ENCODE measurements at places on chromosomes 5 and 9.

DNA sequence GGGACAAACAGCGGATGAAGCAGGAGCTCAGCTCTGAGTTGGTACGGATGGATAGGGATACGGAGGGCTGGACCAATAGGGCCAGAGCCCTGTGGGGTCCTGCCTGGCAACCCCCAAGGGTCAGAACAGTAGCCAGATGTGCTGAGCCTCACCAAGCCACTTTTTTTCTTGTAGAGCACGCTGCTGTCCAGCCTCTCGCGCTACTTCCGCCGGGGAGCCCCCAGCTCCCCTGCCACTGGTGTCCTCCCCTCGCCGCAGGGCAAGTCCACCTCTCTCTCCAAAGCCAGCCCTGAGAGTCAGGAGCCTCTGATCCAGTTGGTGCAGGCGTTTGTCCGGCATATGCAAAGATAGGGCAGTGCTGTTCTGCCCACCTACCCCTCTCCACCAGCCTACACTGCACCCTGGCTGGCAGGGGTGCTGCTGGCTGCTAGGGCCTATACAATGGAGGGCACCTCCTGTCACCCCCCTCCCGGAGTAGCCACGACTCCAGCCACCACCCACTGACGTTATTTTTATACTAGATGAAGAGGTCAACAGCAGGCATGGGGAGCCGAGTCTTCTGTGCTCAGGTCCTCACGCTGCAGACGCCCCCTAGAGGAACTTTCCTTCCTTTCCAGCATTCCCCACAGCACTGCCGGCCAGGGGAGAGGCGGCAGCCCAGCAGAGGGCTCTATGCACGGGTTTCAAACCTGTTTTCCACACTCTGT is 21.6 kb downstream of the SH3GLB2 start:
- peak; percentile 74 for DNase-seq

- no peak for DNase-seq
Observed at GRCh38 chr5:53582225-53582624, 21.8 kb downstream of the NDUFS4 start.

- no peak for DNase-seq
Observed at GRCh38 chr5:169222934-169223594, 77.9 kb downstream of the SLIT3 start.

GRCh38 chr5:55600497-55601203 is 65.9 kb upstream of the PLPP1 start:
- peak; percentile 60 for DNase-seq

- DNase-seq, result no peak
Observed at GRCh38 chr9:93622691-93623090, 46.3 kb downstream of the PHF2 start.

GRCh38 chr5:109655841-109656240 is 33.9 kb upstream of the MAN2A1 start:
- no peak for DNase-seq

GRCh38 chr5:131081913-131082488 is 83.1 kb downstream of the HINT1 start:
- DNase-seq, result no peak

- peak; percentile 25 for DNase-seq
Observed at GRCh38 chr9:126373241-126373640, 46.6 kb downstream of the MVB12B start.

DNA sequence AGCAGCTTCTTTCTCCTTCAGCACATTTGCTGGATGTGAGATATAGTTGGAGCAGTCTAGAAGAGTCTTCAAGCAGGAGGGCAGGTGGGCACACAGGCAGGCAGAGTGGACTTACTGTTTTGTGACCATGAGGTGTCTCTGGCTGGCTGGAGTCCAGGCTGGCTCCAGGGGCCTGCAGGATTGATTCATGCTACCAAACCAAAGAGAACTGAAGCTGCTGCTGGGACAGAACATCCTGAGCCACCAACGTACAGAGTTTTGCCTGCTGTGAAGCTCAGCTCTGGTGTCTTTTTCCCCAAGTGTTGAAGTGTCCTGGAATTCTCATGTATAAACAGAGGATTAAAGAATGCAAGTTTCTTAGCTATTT is 45.7 kb downstream of the CYSTM1 start:
- no peak for DNase-seq

DNA sequence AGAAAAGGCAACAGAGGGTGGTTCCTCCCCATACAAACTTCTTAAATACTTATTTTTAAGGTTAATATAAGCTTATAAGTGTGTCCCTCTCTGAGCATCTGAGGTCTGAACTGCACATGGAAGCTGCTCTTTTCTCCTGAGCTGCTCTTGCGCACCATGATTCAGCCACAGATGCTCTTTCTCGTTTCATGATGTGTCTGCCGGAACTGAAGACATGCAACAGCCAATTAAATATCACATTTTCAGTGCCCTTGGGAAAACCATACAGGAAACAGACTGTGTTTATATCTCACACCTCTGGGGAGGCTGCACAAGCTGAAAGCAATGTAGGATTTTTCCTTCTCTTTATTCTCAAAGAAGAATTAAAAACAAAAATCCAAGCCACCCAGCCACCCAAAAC is 96.8 kb upstream of the NREP start:
- peak; percentile 81 for DNase-seq

- no peak for DNase-seq
Observed at GRCh38 chr9:94916956-94917355, 190.5 kb downstream of the AOPEP start.

DNA sequence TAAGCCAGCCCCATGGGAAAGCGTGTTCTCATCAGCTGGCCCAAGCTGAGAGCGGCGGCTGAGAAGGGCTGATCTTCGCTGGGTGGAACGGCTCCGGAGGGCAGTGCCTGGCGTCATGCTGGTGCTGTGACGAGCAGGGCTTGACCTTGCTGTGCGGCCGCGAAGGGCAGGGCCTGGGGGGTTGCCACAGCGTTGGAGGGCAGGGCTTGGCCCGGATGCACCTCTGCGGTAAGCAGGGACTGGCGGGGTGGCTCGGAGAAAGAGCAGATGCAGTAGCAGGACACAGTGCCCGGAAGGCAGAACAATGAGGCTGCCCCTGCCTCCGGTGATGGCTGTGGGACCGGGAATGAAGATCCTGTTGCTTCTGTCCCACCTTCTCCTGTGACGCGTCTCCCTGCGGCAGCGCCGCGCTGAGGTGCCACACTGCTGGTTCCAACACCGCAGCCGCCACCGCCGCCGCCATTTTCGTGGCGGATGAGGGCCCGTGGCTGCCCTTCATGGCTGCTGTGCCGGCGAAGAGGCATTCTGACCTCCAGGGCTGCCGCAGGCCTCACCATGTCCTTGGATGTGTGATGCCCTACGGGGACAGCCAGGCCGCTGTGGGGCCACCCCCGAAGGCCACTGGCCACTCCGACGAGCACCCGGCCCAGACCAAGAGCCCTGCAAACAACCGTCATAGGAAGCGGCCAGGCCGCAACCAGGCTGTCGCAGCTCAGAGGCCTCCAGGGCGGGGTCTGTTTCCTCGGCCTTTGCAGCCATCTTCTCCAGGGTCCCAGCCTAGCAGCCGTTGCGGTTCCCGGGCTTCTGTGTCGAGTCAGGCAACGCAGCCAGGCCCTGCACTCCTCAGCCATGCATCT is 890.5 kb upstream of the CTNND2 start:
- no peak for DNase-seq

GRCh38 chr9:120891884-120892747 is 15.1 kb upstream of the PHF19 start:
- no peak for DNase-seq

DNA sequence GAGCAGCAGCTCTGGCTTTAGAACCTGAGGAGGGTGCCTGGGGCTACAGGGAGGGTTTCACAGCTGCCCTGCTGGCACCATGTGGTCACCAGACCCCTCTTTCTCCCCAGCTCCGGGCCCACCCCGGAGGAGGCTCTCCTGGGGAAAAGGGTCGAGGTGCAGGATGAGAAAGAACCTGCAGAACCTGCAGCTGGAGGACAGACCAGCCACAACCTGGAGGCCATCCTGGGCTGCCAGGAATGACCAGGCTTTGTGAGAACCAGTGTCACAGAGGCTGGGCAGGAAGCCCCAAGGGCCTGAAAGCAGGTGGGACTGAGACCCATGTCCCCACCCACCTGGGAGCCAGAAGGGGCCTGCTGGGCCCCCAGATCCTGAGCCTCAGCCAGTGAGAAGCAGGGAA is 23.0 kb downstream of the SEMA4D start:
- no peak for DNase-seq

DNA sequence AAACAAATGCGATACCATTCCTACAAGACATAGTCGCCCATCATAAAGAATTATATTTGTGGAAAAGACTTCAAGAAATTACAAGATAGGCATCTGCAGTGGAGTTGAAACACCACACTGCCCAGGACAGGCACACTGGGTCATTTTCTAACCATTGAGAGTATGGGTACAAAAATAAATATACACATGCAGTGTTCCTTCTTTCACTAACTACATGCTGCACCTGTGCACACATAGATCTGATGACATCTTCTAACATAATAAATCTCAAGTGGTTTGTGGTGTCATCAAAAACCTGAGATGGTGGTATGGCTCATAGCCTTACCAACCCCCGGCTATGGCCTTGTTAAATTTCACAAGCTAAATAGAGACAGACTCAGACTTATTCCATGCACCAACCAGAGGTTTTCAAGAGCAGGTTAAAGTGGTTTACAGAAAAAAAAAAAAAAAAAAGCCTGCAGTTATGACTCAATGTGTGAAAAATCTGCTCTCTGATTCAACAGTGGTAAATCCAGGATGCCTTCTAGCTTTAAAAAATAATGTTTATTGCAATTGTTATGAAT is 12.4 kb upstream of the NFIB start:
- no peak for DNase-seq

- no peak for DNase-seq
Observed at GRCh38 chr5:66841264-66841663, 245.1 kb downstream of the MAST4 start.

DNA sequence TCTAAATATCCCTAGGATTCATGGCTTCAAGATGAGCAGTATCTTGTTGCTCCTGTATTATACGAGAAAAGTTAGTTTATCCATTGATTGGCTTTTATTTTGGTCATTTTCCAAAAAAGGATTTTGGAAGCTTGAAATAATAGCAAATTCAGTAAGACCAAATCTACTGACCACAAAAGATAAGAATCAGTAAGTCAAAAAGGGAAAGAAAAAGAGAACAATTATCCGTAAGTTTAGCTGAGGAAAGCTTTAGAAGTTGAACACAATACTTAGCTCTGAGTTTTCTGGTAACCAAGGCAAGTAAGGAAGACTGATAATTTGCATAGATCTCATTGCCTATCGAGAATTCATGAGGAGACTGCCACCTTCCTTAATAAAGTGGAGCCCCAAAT is 9.1 kb downstream of the TGFBR1 start:
- DNase-seq, result no peak

- no peak for DNase-seq
Observed at GRCh38 chr9:32677931-32678330, 42.5 kb upstream of the TAF1L start.

DNA sequence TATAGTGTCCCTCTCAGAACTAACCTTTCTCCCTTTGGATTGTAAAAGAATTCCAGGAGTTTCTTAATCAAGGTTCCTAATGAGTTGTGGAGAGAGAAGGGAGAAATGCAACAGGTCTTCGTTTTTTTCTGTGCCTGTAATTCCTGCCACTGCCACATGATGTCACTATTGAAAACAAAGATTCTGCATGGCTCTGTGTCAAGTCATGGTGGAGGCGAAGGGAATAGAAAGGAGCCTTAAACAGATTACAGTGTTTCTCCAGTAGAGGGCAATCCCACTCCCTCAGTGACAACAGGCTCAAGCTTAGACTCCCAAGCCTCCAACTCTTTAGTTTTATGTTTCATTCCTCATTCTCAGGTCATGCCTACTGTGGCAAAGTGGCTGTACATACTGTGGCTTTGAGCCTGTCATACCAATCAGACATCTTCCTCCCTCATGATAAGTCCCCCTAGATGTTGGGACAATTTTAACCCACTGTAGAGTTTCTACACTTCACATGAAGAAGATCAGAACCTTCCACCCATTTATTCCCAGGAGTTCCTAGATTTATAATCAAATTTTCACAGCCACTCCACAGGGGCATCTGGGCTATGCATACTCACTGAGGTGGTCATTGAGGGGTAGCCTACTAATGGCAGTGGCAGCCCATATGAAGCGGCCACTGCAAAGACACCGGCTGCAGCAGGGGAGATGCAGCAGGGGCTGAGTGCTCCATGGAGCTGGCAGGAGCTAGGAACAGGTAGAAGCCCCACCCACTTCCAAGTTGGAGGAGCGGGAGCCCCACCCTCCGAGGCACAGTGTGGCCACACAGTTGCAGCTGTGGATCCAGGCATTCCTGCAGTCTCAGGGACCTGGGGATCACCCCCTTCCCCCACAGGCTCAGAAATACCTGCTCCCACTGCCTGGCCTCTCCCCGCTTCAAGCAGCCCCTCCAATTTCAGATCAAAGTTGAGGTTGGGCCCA is 97.4 kb upstream of the TRIM32 start:
- DNase-seq, result peak; percentile 54

- DNase-seq, result no peak
Observed at GRCh38 chr5:146363161-146363874, 24.7 kb downstream of the POU4F3 start.

GRCh38 chr5:35815089-35815936 is 41.4 kb upstream of the IL7R start:
- peak; percentile 7 for DNase-seq

GRCh38 chr9:93200449-93200742 is 16.5 kb downstream of the WNK2 start:
- DNase-seq, result no peak
